ENCODE measurements at places on chromosomes 12 and 14.
A peak's percentile ranks its signal among the peaks of the same experiment; 100 is the strongest.

GRCh38 chr14:64186231-64187129, 107.7 kb downstream of the ESR2 start:
- DNase-seq: no peak

DNA sequence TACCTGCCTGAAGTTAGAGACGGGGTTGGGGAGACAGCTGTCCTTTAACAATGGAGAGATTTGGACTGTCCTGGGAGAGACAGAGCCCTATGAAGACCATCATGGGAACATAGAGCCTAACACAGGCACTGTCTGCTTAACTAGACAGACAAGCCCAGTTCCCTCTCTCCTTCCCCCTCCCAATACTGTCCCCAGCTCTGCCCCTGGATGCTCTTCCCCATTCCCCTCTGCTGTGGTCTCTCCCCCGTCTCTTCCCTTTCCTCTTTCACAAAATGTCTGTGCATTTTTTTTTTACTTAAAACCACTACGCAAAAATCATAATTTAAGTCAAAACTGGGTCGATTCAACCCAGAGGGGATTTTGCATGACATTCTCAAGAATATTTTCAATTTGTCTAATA, 232.9 kb downstream of the CHST11 start:
- DNase-seq: no peak

- no peak for DNase-seq
Observed at GRCh38 chr12:89105243-89105642, 247.1 kb downstream of the DUSP6 start.

GRCh38 chr12:68861890-68862289, 53.9 kb downstream of the MDM2 start:
- no peak for DNase-seq

GRCh38 chr14:52551205-52551604, 1.1 kb downstream of the TXNDC16 start:
- DNase-seq: no peak

DNA sequence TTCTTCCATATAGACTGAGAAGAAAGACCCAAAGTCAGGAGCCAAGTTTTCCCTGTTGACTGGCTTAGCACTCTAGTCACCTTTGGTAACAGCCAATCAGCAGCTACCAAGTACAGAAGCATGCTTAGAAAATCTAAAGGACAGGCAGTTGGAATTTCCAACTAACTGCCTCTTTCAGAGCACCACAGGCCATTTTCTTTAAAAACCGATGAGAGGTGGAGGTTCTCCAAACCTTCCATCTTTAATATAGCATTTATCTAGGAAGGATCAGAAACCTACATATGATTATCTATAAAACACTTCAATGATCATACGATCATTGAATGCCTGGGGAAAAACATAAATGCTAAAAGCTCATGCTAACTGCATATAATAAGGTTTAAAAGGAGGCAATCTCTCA, at the start of gene CATSPERB:
Gene CATSPERB, minus strand, starts transcription at position 101 of the 400 bp plus-strand sequence. CDS start 2,607 bp downstream, outside the sequence.
- no peak for DNase-seq

DNA sequence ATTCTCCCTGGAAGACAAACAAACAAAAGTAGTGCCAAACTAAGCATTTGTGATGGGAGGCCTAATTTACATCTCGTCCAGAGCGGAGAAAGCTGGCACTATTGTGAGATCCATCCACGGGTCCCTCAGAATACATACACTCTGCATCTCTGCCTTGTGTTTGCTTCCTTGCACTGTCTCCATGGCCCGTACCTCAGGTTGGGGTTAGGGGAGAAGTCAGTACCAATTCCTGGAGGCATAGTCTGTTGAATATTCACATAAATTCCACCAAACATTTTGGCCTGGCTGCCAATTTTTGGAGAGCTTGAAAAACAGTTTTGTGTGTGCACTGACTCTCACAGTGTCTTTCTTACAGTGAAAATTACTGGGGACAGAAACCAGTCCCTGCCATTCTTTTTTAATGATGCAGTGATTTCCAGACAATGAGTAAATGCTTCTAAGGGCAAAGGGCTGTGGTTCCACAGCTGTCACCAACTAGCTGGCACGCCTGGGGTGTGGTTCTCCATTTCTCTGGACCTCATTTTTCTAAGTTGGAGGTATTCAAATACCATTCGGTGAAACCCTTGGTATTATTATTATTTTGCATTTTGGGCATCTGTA, 119.7 kb upstream of the HIF1A start:
- DNase-seq: no peak

GRCh38 chr12:72748971-72749370, 476.8 kb downstream of the TRHDE start:
- DNase-seq: no peak

GRCh38 chr14:52043690-52044089, 25.2 kb downstream of the NID2 start:
- DNase-seq: peak; percentile 27

DNA sequence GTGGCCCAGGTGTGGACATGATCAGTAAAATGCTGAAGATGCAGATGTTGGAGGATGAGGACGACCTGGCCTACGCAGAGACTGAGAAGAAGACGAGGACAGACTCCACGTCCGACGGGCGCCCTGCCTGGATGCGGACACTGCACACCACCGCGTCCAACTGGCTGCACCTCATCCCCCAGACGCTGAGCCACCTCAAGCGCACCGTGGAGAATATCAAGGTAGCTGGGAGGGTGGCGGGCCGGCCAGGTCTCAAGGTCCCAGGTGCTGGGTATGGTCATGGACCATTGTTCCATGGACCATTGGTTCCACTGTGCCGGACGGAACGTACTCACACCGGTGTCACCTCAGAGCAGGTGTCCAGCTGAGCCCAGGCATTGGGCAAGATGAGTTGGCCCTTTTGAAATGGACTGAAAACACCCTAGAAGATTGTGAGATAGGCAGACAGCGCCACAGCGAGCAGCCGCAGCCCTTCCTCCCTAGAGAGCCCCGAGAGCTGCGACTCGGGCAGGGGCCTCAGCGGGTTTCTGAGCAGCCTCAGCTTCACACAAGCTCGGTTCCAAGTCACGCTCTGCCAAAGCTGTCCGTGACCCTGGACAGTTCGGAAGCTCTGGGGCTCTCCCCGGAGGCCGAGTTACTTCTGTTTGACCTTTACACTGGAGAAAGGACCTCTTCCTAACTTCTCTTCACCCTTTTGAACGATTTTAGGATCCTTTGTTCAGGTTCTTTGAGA, 38.9 kb downstream of the HSP90AA1 start:
- no peak for DNase-seq

DNA sequence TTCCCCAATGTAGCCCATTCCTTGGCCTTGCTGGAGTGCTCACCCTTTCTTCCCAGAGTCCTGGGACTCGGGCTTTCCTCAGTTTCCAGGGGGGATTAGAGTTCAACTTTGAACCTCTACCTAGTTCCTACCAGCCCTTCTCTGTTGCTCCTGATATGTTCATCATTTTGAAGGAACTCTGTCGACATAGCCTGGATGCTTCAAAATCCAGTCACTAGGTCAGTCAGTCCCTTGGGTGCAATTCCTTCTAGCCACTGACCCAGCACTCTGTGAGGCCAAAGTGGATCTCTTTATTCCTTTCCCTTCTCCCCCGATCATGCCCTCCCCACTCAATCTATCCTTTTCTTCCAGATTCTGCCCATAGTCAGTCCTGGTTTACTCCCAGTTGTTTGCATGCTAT, 72.3 kb upstream of the TMCC3 start:
- DNase-seq: no peak

DNA sequence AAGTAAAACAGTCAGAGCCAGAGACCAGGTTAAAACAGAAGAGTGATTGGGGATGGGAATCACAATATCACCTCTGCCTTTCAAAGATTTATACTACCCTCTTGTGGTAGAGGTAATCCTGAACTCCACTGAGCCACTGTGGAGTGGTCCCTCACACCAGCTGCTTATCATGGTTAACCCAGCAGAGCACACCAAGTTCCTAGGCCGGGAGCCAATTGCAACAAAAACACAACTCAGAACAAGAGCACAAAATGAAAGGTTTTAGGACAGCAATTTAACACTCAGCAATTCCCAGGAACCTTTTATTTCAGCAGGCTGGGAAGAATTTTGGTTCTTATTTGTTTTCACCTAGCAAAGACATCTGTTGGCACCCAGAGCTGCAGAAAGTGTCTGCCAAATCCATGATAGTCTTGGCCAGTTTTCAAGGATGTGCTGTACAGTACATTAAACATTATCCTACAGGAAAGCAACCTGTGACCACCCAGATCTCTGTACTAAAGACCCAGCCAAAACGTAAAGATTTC, 220.5 kb upstream of the ATXN7L3B start:
- DNase-seq: no peak

GRCh38 chr14:96584907-96585671, 82.9 kb downstream of the PAPOLA start:
- DNase-seq: no peak

DNA sequence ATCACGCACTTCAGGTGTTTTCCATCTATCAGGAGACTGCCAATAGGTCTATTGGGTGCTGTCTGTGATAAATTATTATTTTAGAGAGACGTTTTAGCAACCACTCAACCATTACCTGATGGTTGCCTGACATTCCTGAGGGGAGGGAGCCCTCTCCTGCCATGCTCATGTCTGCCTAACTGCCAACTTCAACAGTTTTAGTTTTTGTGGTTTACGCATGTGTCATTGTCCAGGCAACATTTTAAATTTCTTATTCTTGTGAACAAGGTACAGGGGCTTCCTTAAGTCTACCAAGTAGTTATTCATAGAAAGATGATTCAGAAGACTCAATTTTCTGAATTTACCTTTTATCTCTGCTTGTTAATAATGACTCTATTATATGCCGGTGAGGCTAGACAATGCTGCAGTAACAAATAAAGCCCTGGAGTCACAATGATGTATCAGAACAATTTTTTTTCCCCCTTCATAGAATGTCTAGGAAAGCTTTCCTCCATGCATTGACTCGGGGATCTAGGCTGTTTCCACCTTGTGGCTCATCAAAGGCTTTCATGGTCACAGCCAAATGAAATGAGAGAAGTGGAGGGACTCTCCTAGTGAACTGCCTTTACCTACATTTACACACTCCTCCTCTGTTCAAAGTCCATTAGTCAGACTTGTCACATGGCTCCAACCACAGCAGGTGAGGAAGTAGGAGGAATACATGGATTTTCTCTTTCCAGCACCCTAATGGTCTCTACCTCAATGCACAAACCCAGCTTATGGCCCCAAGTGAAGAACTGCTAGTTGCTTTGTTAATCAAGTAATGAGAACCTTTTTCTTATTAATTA, 225.8 kb downstream of the CRADD start:
- DNase-seq: no peak

DNA sequence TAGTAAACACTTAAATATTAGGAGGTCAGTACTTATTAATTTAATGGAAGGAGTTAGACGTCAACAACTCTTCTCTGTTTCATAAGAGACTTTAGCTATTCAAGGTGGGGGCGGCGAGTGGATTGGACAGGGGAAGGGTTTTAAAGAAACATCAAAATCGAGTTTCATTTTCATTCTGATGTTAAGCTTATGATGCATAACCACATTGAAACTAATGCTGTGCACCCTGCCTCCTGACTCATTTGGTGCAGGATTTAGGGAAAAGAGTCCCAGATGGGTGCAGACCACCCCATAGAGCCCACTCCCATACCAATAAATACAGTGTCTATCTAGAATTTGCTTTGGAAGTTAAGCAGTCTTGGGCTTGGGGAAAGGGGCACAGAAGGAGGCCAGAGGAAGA, 7.4 kb downstream of the ZBTB39 start:
- no peak for DNase-seq

DNA sequence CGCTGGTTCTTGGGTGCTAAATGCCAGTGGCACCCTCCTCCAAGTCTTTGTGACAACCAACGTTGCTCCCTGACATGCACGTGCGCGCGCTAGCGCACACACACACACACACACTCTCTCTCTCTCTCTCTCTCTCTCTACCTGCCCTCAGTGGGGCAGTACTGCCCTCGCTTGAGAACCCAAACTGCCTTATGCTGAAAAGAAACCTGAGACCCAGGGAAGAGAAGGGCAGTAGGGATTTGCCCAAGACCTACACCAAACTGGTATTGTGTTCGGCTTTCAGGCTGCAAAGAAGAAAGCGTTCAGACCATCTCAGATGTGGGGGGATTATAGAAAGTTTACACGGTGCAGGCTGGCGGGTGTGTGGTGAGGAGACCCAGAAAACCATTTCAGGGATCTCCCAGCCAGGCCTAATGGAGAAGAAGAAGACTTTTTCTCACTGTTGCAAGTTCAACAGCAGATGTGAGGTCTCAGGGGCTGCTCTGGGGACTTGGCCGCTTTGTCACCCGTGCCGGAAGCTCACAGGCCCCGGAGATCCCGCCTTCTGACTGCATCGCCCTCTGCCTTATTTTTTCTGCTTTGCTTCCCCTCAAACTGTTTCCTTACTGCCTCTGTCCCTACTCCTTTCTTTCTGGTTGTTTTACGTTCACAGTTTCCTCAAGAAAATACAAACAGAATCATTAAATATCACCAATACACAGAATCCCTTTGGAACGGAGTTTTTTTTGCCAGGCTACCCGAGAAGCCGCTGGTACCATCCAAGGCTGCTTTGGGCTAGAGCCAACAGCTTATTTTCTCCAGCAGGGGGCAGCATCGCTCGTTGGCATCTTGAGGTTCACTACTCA, 82.4 kb downstream of the PPM1A start:
- peak; percentile 80 for DNase-seq

- peak; percentile 57 for DNase-seq
Observed at GRCh38 chr14:91415794-91416743, 1.6 kb downstream of the CCDC88C start.

- DNase-seq: peak; percentile 68
Observed at GRCh38 chr12:121668750-121669520, 519 bp downstream of the MORN3 start.

GRCh38 chr14:91420686-91421085, 3.1 kb upstream of the CCDC88C start:
- DNase-seq: no peak

- no peak for DNase-seq
Observed at GRCh38 chr14:56482310-56482911, 97.2 kb upstream of the TMEM260 start.

DNA sequence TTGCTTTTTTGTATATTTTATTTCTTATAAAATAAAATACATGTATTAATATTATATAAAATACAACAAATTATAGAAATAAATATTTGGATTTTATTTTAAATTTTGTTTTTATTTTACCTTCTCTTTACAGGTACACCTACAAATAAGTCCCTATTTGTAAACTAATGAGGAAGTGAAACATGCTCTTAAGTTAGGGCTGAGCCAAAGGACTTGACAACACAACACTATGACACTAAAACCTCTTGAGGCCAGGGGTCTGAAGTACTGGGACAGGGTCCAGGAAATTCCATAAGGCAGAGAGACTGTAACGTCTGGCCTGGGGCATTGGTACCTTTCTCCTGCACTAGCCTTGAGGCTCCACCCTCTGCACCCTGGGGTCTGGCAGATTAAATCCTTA, 293.2 kb downstream of the FOXN3 start:
- no peak for DNase-seq

GRCh38 chr12:108604208-108604941, 6.5 kb upstream of the TMEM119 start:
- DNase-seq: no peak

All from activated CD8-positive, alpha-beta memory T cell treated with anti-CD3 and anti-CD28 coated beads, Interleukin-2, amount 50 U/mL, for 4 hours (primary cell).